ENCODE measurements at places on chromosomes 7 and 10.

DNA sequence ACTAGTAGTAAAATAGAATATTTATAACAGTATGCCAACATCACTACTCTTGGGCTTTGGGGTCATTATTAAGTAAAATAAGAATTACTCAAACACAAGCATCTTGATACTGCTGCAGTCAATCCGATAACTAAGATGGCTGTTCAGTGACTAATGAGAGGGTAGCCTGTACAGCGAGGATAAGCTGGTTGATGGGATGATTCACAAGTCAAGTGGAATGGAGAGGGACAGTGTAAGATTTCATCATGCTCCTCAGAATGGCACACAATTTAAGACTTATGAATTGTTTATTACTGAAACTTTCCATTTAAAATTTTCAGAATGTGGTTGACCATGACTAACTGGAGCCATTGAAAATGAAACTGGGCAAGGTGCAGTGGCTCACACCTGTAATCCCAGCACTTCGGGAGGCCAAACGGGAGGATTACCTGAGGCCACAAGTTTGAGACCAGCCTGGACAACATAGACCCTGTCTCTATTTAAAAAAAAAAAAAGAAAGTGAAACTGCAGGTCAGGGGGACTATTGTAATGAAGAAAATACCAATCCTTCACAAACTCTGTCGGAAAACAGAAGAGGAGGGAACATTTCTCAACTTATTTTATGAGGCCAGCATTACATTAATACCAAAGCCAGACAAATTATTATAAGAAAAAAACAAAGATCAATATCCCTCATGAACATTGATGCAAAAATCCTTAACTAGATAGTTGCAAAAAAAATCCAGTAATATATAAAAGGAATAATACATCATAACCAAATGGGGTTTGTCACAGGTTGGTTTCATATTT, 11.2 kb downstream of the AVL9 start:
- DNase-seq: no peak

- no peak for DNase-seq
These were observed 134.1 kb upstream of the SP4 start for GRCh38 chr7:21293771-21294170.

- DNase-seq: no peak
These were observed 7.7 kb upstream of the COMTD1 start for GRCh38 chr10:75243426-75243825.

GRCh38 chr7:82091126-82091684, 321.4 kb upstream of the HGF start:
- DNase-seq: no peak

- DNase-seq: no peak
These were observed 33.1 kb downstream of the MYL10 start for GRCh38 chr7:101595766-101596537.

- DNase-seq: no peak
These were observed 13.7 kb downstream of the ITGB8 start for GRCh38 chr7:20344396-20344795.

DNA sequence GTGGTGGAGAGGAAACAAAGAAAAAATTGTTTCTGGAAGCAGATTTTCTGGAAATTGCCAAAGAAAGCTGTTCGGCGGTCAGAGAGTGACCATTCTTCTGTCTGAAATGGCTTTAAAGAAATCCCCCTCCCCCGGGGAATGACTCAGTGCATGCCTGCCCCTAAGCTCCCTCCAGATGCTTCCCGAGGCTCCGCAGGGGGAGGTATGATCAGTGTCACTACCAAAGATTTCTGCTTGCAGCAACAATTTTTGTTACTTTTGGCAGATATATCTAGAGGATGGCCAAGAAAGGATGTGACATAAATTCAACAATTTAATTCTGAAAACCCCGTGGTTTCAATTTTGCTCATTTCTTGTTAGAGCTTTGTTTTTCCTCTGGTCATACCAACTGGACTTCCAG, 163.9 kb downstream of the JCAD start:
- no peak for DNase-seq

DNA sequence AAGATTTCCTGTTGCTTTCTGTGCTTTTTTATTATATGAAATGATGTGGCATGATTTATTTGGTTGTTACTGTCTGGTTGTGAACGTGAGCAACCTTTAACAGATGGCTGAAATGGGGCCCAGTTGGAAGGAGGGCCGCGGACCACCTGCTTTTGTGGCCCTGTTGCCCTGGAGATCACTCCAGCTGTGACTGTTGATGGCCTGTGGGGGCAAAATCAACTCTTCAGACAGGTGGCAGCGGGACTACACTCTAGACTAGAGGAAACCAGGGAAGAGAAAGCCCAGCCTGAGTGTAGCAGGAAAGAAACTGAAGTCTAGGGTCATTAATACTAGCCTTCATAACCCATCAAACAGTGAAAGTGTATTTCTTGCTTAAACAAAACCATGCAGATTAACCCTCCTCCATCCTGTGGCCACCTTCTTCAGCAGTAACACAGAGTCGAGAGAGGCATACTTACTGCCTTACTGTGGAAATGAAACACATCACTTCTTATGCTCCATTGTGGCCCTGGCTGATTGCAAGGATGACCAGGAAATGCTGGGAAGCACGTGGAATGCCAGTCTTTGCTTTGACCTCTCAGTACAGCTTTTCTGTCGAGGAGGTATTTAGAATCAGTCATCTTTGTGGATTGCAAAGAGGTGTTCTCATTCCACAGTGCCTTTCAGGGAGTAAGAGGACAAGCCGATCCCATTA, 80.5 kb downstream of the CCNY start:
- DNase-seq: no peak

GRCh38 chr10:58972576-58973234, 203.7 kb upstream of the PHYHIPL start:
- DNase-seq: no peak

- no peak for DNase-seq
These were observed 22.9 kb upstream of the CAMK2B start for GRCh38 chr7:44348300-44348699.

- no peak for DNase-seq
These were observed 4.6 kb upstream of the TMEM184A start for GRCh38 chr7:1560620-1561031.

GRCh38 chr10:106189292-106189691, 975.2 kb downstream of the SORCS1 start:
- DNase-seq: no peak

GRCh38 chr10:14173391-14173705, 157.4 kb downstream of the FRMD4A start:
- DNase-seq: no peak

- DNase-seq: no peak
These were observed 60.4 kb downstream of the SH3PXD2A start for GRCh38 chr10:103794996-103795395.

- DNase-seq: no peak
These were observed 53.4 kb upstream of the CYP2C18 start for GRCh38 chr10:94630017-94630688.
